Astrocyte of the hippocampus (primary cell): ENCODE measurements at places on chromosomes 4 and X.
A peak's percentile ranks its signal among the peaks of the same experiment; 100 is the strongest.

GRCh38 chrX:42242004-42242403 lies 318.6 kb upstream of the CASK start:
- DNase-seq: no peak

- no peak for DNase-seq
Measured at GRCh38 chrX:2592279-2592678, 91.5 kb upstream of the DHRSX start.

- no peak for DNase-seq
Measured at GRCh38 chr4:71863457-71863856, 79.6 kb upstream of the GC start.

DNA sequence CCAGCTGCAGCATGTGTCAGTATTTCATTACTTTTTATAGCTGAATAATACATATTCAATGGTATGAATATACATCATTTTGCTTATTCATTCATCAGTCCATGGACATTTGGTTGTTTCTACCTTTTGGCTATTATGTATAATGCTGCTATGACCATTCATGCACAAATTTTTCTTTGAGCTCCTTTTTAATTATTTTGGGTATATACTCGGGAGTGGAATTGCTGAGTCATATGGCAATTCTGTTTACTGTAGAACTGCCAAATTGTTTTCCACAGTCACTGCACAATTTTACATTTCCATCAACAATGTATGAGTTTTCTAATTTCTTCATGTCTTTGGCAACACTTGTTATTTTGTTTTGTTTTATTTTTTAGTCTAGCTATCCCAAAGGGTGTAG lies 405.9 kb upstream of the PITX2 start:
- no peak for DNase-seq

- DNase-seq: no peak
Measured at GRCh38 chrX:133440081-133440796, 24.9 kb upstream of the GPC4 start.

DNA sequence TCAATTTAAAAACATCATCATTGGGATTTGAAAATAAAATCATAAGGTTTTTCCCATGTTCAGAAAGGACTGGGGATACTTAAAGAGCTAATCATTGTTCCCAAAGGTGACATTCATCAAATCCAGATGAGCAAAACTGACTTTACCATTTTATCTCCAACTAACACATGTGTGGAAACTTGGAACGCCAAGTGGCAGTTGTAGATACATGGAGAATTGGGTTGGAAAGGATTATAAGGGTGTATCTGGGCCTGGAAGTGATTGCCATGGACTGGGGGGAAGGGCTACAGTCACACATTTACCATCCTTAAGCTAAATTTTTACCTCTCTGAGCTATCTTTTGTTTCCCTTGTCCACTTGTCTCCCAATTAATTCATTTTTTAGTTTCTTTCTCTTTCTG lies 203.4 kb downstream of the SLC39A8 start:
- DNase-seq: no peak

DNA sequence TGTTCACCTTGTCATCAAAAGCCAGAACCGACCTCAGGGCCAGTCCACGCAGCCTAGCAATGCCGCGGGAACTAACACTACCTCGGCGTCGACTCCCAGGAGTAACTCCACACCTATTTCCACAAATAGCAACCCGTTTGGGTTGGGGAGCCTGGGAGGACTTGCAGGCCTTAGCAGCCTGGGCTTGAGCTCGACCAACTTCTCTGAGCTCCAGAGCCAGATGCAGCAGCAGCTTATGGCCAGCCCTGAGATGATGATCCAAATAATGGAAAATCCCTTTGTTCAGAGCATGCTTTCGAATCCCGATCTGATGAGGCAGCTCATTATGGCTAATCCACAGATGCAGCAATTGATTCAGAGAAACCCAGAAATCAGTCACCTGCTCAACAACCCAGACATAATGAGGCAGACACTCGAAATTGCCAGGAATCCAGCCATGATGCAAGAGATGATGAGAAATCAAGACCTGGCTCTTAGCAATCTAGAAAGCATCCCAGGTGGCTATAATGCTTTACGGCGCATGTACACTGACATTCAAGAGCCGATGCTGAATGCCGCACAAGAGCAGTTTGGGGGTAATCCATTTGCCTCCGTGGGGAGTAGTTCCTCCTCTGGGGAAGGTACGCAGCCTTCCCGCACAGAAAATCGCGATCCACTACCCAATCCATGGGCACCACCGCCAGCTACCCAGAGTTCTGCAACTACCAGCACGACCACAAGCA lies 898 bp downstream of the UBQLN2 start:
- DNase-seq: peak; percentile 65
